ENCODE measurements at places on chromosomes 4 and X.
A peak's percentile ranks its signal among the peaks of the same experiment; 100 is the strongest.

DNA sequence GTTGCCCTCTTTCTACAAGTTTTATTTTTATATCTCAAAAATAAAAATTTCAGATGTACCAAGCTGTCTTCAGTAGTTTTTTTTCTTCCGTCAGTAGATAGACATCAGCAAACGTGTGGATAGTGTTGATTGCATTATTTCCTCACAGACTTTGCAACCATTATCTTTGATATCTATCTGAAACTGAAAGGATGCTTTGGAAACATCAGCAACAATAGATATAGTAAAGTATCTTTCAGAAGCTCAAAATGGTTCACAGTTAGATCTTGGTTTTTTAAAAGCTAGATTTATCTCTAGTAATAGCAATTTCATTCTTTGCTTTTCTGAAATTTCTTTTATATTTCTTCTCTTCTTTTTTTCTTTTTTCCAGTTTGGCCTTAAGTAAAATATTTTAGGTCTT, 246.9 kb upstream of the PCDH7 start:
- no peaks in the 10 kb centered on the region for H3K27me3 ChIP-seq
- H3K27ac ChIP-seq, result no peak overlapping the region
- H3K36me3 ChIP-seq, result no peaks in the 10 kb centered on the region
- no peaks in the 10 kb centered on the region for H3K4me1 ChIP-seq

DNA sequence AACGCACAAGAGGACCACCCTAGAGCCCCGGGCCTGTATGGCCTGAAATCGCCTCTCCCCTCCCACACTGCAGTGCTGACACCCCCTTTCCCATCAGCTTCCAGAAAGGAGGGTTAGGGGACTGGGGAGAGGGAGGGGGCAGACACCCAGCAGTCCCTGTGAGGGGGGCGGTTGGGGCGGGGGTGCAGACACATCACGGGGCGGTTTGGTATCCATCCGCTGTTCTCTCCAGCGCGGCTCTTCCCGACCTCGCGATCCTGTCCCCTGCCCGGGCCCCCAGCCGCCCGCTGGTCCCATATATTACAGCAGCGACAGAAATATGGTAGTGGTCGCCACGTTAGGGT, 404 bp upstream of the GPRASP2 start:
- H3K4me3 ChIP-seq, result peak overlapping the region; percentile 83
- no peak for DNase-seq
- no peak overlapping the region for H3K27ac ChIP-seq
- H3K36me3 ChIP-seq, result no peaks in the 10 kb centered on the region

GRCh38 chr4:172777729-172778431, 390.7 kb upstream of the GALNT7 start:
- no peak overlapping the region for H3K27ac ChIP-seq
- H3K4me3 ChIP-seq, result no peak overlapping the region
- no peaks in the 10 kb centered on the region for H3K4me1 ChIP-seq
- no peaks in the 10 kb centered on the region for H3K27me3 ChIP-seq

DNA sequence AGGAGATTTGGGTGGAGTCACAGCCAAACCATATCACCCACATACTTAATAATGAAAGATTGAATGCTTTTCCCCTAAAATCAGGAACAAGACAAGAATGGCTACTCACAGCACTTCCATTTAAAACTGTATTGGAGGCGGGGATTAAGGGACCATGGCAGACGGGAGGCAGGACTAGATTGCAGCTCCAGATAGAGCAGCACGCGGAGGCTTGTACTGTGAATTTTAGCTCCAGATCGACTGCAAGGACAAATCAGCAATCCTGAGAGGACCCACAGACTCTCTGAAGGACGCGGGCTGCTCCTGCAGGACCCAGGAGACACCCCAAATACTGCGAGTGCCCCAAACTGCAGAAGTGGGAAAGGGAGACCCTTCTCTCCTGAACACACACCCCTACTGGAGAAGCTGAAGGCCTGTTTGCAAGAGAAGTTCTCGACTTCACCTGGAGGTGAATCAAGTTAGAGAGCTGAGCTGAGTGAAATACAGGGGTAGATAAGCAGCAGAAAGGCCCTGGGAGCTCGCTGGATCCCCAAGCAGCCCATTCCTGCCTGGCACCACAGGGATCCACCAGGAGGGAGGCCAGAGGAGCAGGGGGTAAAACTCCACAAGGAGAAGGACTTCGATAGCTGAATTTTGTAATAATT, 207.4 kb upstream of the INTU start:
- no peak for DNase-seq
- H3K36me3 ChIP-seq, result no peaks in the 10 kb centered on the region
- no peaks in the 10 kb centered on the region for H3K27me3 ChIP-seq
- H3K27ac ChIP-seq, result no peak overlapping the region

DNA sequence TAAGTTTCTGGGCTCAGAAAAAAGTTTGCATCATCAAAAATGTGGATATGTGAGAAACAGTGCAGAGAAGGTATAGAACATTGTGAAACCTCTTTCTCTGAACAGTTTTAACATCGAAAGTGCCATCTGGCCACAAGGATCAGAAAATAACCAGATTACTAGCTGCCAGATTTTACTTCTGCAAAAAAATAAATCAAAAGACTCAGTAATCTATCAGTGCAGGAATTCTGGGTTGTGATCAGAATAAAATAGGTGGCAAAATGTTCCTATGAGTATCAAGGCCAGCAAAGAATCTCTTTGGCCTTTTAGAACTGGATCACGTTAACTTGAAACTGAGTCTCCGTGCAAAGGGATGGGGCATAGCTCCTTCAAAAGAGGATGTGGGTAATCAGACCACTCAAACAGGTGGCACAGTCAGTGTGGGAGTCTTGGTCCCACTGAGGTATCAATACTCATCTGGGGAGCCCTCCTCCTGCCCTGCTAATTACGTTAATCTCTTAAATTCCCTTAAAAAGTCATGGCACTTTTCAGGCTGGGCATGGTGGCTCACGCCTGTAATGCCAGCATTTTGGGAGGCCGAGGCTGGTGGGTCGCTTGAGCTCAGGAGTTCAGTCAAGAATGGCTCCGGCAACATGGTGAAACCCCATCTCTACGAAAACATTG, 26.7 kb upstream of the RBM47 start:
- H3K36me3 ChIP-seq, result no peaks in the 10 kb centered on the region
- H3K4me1 ChIP-seq, result peaks cover 18% of the 10 kb centered on the region
- H3K4me3 ChIP-seq, result peak overlapping the region; percentile 55
- peak; percentile 63 for DNase-seq

DNA sequence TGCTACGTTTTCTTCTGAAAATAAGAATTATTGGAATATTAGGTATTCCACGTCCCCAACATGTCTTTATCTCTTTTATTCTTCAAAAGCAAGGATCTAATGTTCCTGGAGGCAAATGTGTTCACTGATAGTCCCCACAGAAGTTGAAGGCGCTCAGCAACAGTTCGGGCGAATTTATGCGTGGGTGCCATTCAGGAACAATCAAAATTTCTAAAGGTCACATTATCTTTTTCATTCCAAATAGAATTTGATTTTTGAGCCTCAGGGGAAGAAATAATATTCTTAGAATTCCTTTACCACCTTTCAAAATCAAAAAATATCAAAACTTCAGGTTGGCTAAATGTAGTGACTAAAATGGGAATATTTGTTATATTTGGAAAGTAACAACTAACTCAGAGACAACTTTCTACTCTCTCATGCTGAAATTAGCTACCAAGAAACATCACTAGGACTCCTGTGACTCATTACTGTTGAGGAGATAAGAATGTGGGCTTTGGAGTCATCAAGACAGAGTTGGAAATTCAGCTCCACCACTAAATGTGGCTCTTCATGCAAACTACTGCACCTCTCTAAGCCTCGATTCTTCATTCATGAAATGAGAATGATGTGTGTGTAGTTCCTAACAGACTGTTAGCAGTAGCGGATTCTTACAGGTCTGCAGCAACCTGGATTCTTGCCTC, 72.3 kb upstream of the KIT start:
- no peak for DNase-seq
- no peak overlapping the region for H3K27ac ChIP-seq
- no peaks in the 10 kb centered on the region for H3K36me3 ChIP-seq
- H3K4me3 ChIP-seq, result no peak overlapping the region
- no peaks in the 10 kb centered on the region for H3K4me1 ChIP-seq

- no peak overlapping the region for H3K4me3 ChIP-seq
- H3K36me3 ChIP-seq, result peaks cover 28% of the 10 kb centered on the region
- H3K27ac ChIP-seq, result no peak overlapping the region
- H3K4me1 ChIP-seq, result peaks cover 29% of the 10 kb centered on the region
Observed at GRCh38 chr4:88621763-88622327, 29.6 kb downstream of the HERC3 start.

DNA sequence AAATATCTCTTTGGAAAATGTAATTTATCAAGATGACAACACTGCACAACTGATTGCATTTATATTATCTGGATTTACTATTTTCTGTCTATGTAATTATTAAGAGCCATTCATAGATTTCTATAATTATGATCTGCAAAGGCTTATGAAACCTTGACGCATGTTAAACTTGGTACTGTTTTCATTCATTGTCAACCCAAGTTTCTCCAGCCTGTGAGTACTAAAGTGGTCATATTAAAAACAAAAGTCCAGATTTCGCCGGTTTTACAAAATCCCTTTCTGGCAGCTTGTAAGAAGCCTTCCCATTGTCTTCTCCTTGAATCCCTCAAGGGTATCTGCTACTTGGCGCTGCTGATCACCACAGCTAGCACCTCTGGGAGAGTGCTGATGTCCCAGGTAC, 19.7 kb upstream of the GRPR start:
- peaks cover 8% of the 10 kb centered on the region for H3K27me3 ChIP-seq
- H3K4me1 ChIP-seq, result peaks cover 10% of the 10 kb centered on the region
- H3K27ac ChIP-seq, result no peak overlapping the region
- no peak for DNase-seq
- no peak overlapping the region for H3K4me3 ChIP-seq
